Thyroid gland (tissue), 4 donors: ENCODE measurements at places on chromosomes 6 and 20.

DNA sequence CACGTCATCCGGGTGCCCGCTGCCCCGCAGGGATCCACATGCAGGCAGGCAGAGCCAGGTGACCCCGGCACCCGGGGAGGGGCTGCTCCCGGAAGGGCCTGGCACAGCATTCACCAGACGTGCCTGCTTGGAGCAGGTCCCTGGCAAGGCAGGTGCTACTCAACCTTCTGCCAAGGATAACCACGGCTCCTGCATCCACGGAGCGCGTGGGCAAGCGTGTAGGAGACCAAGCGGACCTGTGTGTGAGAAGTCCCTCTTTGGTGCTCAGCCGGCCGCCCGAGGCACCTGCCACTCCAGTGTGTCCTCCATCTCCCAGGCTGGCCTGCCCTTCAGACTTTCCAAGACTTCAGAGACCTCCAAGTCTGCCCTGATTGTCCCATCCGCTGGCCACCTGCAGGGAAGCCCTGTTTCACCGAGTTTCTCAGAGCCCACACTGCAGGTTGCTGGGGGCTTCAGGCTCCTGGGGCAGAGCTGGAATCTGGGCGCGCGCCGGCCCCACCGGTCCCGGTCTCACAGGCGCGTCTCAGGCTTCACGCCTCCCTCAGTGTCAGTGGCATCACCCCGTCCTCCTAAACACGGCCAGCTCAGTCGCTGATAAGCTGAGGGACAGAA lies 124.3 kb downstream of the DLL1 start:
- no peak for DNase-seq

- no peak for DNase-seq
Measured at GRCh38 chr20:8670893-8671215, 398.0 kb upstream of the PLCB4 start.

- DNase-seq, result no peak
Measured at GRCh38 chr6:138673346-138674014, 100.1 kb upstream of the CCDC28A start.

GRCh38 chr6:80438772-80439171 lies 332.3 kb downstream of the BCKDHB start:
- no peak for DNase-seq

DNA sequence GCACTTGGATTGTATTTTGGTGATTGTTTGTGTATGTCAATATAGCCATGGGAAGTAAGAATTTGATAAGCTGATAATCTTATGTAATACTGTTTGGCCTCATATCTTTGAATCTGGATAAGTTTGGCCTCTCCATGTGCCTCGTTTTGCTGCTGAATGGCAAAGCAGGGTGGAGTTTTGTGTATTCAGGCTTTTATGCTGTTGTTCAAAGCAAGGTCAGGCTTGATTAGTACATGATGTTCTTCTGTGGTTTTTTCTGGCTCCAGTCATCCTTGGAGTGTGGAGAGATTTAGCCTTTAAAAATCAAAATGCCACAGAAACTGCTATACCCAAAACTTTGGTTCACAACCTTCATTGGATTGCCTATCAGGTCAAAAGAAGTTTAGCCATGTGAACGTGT lies 728.9 kb upstream of the GJE1 start:
- DNase-seq, result peak; percentile 35

DNA sequence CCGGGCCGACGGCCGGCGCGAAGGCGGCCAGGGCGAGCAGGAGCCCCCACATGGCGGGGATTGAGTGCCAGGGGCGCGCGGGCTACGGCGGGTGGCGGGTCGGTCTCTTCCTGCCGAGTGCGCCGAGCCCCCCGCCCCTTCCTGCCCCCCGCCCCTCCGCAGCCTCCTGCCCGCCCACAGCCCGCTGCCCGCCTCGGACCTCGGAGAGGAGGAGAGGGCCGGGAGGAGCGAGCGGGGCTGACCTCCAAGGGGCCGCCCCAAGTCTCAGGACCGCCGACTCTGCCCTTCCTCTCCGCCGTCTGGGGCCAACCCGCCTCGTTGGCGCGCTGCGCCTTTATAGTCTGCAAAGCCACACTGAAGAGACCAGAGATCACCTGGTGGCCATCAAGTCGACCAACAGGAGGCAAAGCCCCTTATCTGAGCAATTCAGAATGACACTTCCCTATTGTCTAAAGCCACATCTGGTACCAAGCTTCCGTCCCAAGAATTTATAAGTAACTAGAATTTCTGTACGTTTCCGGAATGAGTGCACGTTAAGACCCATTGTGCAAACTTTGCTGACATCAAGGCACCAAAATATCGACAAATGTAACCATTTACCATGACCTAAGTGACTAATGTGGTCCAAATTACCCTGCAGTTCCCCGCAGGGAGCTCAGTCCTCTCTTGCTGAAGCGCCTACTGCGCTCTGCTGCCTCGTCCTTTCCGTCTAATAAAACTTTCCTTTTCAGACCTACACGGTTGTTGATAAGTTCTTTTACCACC lies at the start of gene CPXM1:
Gene CPXM1 (minus strand): TSS at position 107 of the 765 bp plus-strand sequence. CDS start 55 bp downstream, at position 52.
- DNase-seq, result peak; percentile 41

DNA sequence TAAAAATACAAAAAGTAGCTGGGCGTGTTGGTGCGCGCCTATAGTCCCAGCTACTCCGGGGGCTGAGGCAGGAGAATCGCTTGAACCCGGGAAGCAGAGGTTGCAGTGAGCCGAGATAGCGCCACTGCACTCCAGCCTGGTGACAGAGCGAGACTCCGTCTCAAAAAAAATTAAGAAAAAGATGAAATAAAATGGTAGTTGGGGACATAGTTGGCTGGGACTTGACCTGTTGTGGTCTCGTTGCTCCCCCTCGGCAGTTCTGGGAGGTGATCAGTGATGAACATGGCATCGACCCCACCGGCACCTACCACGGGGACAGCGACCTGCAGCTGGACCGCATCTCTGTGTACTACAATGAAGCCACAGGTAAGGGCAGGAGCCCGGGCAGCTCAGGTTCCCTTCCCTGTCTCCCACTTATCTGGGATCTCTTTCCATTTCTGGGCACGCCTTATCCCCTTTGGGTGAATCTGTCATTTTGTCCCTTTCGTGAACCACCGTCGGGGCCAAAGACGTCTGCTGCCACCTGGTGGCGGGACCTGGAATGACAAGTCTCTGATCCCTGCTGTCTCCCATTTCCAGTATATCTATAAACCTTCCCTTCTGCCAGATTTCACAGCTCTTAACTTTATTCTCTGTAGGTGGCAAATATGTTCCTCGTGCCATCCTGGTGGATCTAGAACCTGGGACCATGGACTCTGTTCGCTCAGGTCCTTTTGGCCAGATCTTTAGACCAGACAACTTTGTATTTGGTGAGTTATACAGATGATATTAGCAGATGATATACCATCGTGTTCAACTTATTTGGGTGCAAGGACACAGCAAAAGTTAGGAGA lies 2.3 kb downstream of the TUBB start:
- DNase-seq, result peak; percentile 76

DNA sequence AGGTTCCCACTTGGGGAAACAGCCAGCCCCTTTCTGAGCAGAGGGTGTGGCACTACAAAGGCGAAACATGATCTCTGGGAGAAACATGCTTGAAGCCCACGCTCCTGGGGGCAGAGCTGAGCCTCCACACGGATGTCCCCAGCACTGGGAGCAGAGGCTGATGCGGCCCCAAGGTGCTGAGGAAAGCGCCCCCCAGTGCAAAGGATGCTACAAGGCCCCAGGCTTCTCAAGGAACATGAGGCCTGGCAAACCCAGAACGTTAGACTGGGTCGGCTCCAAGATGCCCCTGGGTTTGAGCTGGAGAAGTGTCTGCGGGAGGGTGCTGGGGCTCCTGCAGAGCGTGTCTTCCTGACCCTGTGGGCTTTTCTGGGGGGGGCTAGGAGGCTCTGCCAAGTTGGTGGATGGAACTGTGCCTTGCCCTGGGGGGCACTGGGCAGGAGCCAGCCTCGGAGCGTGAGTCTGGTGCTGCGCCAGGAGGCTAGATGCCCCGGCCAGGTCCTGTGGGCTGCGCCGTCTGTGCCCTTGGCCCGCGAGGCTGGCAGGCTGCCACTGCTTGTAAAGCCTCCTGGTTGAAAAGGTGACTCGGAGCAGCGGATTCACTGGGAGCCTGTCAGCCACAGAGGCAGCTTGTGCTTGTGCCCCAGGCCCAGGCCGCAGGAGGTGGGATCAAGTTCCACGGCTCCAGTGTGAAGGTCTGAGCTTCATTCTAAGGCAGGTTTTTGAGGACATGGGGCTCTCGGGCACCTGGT lies 8.1 kb downstream of the SYNJ2 start:
- peak; percentile 98 for DNase-seq

GRCh38 chr20:64035066-64035932 lies 683 bp upstream of the C20orf204 start:
- DNase-seq, result no peak

- no peak for DNase-seq
Measured at GRCh38 chr6:154593122-154593521, 82.6 kb upstream of the CNKSR3 start.

GRCh38 chr6:33088931-33089620 lies 13.3 kb downstream of the HLA-DPB1 start:
- DNase-seq, result no peak

GRCh38 chr20:4326195-4327065 lies 311.1 kb upstream of the RNF24 start:
- DNase-seq, result peak; percentile 37

DNA sequence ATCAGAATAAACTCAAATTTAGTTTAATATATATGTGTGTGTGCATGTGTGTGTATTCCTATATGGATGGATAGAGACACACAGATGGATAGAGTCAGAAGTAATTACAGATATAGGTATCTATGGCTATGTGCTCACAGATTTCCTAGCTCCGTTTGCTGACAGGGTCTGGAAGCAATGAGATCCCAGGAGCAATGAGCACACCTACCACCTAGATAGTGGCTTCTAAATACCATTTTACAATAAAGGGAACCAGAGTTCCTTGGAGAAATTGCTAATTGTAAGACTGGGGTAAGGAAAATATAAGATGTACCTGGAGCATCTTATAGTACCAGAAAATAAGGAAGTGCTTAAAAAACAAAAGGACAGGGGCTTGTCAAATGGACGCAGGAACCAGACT lies 196.2 kb upstream of the PRDM1 start:
- no peak for DNase-seq

- no peak for DNase-seq
Measured at GRCh38 chr6:147135211-147135681, 69.0 kb upstream of the STXBP5 start.

DNA sequence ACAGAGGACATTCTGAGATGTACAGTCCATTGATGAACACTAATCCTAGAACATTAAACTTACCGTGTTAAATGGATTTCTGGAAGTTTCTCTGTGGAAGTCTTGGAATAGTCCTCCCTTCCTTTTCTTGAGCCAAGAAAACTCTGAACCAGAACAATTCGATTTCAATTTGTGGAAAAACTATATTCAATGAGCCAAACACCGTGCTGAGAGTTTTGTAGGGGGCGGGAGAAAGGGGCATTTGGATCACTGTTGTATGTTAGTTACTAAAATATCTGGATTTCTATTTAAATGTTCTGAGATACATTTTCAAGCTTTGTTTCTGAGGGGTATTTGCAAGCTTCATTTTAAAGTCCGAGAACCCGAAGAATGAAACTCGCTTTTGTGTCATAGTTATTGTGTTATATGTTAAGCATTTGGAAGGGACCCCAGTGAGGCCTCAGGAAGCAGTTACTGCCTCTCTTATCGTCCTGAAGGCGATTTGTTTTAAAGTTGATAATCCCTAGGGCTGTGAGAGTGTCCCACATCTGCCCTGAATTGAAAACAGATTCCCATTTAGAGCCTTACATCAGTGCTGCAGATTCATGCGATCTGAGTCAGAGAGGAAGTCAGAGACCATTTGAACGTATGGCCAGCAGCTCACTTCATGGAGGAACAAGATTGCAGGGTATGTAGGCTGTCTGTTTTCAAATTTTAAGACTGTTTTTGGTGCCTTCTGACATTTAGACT lies 70.8 kb upstream of the SASH1 start:
- no peak for DNase-seq

DNA sequence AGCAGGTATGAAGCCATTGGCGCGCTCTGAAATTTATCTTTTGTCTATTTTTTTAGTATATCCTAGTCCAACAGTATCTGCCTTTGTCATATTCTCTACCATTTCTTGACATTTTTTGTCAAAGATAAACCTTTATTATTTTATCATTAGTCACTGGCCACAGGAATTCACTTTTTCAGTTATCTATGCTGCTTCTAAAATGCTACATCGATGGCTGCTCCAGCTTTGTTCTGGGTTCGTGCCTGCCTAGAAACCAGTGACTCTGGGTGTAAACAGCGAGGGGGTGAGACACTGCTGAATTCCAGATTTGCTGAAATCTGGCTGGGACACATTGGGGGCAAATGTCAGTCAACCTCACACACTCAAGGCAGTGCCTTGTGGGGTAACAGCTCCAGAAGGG lies 193.4 kb downstream of the CDC5L start:
- no peak for DNase-seq

GRCh38 chr6:113995634-113996033 lies 24.7 kb upstream of the HDAC2 start:
- DNase-seq, result peak; percentile 77

DNA sequence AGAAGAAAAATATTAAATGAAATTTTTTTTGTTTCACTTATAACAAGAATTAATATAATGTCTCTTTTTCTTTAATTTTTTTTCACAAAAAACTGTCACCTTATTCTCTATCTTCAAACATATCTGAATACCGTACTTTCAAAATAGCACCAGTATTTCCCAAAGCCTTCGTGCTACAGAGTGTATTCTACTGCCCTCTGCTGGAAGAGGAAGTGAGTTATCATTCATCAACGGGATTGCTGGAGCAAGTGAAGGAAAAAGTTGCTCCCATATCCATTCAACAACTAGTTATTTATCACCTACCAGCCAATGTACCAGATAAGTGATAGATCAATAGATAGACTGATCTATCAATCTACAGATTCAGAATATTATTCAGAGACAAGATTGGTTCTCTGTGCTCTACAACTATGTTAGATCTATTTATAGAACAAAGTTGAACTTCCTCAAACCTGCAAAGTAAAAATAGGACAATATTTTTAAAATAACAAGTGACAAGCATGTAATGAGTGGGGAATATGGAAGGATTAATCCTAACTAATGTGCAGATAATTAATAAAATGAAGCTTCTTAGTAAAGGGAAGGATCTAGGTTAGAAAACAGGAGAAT lies 26.7 kb upstream of the TFAP2B start:
- DNase-seq, result no peak

DNA sequence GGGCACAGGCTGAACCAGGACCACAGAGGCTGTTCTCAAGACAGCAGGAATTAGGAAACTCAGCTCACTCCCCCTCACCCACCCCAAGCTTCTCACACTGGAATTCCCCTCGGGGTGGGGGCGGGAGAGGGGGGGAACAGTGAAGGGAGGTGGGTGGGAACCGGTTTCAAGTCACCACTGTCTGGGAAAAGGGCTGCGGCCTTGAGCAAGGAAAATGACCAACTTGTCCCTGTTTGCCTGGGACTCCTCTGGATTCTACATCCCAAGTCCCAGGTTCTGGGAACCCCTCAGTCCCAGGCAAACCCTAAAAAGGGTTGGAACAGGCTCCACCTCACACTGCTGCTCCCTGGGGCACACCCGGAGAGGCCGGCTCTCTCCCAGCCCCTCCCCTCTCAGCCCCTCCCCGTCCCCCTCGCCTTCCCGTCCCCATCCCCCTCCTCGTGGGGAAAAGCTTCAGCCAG lies 230.7 kb downstream of the TFAP2C start:
- no peak for DNase-seq

GRCh38 chr6:152305672-152306071 lies 331.5 kb downstream of the SYNE1 start:
- no peak for DNase-seq

GRCh38 chr6:2820415-2820814 lies 21.2 kb downstream of the SERPINB1 start:
- DNase-seq, result no peak
